ENCODE measurements at places on chromosomes 12 and 14.

DNA sequence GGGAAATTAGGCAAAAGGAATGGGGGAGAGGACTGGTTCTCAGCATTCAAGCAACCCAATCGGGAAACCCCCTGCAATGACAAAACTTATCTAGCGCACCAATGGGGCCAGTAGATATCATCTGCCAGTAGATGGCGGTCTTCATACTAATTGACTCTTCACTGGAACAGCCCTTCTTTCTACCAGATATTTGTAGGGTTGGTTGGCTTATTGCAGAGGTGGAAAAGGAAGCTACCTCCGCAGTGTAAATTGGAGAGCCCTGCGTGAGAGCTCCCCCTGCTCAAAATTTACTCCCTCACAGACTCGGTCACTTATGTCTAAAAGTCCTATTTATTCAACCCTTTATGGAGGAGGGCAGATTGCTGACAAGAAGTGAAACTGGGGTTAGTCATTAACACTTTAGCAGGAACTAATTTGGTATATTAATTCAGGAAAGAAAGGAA is 166.1 kb upstream of the CCND2 start:
- no peak for DNase-seq

DNA sequence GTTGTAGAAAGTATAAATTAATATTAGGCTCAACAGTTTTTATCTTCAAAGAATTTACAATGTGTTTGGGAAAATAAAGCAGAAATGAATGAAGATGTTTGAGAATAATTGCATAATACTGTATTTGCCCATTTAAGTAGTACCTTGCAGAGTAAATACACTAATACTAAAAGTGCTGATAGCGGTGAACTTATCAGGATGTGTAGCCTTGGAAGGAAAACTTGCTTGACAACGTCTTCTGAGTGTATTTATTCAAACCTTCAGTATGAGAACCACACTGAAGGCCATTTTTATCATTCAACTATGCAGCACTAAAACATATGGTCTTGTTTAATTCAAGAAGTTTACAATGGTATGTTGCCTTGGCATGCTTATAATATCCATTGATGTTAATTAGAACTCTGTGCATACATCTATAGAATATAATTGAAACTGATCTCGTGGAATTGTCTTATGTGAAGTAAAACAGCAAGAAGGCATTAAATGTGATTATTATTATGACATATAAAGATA is 41.3 kb downstream of the MSRB3 start:
- no peak for DNase-seq

GRCh38 chr12:50581226-50582184 is 76.7 kb downstream of the DIP2B start:
- no peak for DNase-seq

GRCh38 chr12:53480491-53481442 is 18.5 kb downstream of the MAP3K12 start:
- no peak for DNase-seq

- DNase-seq, result no peak
Observed at GRCh38 chr14:54830650-54831049, 72.0 kb downstream of the GCH1 start.

GRCh38 chr14:53953002-53953827 is 3.4 kb downstream of the BMP4 start:
- no peak for DNase-seq

- DNase-seq, result no peak
Observed at GRCh38 chr14:96805956-96806355, 8.8 kb downstream of the VRK1 start.

DNA sequence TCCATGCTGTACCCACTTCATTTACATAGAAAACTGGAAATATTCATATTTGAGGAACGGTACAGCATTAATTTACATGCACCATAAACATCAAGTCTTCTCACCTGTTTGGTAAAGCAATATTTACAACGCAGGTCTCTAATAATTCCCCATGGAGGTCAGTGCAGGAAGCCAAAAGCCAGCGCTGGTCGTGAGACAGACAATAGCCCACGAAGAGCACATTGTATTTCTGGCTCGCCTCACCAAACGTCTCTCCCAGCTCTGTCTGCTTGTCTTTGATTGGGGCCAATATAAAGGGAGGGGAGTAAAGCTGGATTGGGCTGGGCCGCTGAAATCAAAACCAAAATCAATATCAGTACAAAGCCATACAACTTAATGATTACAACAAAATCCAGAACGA is 302.1 kb downstream of the MED13L start:
- DNase-seq, result no peak

DNA sequence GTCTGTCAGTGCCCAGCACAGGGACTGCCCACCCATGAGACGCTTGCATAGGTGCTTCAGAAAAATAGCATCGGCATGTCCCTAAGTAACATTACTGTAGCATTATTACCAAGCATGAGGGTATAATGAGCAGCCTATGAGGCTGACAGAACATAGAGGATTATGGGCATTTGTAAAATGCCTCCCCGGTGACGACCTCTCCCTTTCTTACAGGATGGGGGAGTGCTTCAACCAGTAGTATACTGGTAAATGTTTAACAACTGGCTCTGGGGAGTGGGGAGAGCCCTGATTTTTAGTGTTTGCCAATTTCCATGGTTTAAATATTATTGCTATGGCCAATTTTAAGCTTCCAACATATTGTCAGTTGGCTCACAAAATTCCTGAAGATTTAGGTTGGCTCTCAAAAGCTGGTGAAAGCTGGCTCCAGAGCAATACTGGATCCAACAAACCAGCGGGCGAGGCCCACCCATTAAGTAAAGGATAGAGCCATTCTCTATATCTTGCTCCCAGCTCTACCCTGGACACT is 104.5 kb downstream of the ETNK1 start:
- DNase-seq, result peak; percentile 1

DNA sequence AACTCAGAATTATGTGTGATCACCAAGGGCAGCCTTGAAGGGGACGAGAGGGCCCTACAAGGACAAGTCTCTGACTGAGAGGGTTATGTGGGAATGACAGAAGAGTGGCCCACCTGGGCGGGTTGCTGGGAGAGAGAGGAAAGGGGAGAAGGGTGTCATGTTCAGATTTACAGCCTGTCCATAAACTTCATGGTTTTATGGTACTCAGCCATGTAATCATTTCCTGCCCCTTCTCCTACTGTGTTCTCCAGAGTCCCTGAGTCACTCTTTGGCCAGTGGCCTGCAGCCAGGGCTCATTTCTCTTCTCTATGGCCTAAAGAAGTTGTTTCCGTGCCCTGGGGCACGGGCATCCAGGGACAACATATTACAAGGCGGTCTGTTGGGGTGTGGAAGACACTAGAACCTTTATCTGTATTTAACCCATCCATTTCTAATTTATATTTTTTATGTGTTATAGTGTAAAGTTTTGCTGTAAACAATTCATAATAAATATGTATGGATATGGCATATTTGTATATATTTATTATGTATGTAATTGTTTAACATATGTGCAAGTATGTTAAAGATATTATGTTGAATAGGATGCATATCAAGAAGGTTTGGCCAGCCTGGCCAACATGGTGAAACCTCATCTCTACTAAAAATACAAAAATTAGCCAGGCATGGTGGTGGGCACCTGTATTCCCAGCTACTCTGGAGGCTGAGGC is 26.9 kb downstream of the DDX47 start:
- no peak for DNase-seq

DNA sequence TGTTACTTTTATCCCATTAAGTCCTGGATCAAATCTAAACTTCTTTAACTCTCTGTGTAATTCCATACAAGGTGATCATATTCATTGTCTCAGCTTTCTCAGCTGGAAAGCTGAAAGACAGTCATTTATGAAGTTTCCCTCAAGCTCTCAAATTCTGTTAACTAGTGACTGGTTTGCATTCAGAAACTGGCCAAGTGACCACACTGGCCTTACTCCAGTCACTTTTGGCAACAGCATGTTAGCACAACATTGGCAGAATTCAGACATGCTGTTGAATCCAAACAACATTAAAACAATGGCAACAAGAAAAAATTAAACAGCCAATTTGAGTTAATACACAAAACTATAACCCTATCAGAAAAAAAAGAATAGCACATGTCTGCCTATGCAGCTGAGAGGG is 343.3 kb downstream of the MDGA2 start:
- no peak for DNase-seq

DNA sequence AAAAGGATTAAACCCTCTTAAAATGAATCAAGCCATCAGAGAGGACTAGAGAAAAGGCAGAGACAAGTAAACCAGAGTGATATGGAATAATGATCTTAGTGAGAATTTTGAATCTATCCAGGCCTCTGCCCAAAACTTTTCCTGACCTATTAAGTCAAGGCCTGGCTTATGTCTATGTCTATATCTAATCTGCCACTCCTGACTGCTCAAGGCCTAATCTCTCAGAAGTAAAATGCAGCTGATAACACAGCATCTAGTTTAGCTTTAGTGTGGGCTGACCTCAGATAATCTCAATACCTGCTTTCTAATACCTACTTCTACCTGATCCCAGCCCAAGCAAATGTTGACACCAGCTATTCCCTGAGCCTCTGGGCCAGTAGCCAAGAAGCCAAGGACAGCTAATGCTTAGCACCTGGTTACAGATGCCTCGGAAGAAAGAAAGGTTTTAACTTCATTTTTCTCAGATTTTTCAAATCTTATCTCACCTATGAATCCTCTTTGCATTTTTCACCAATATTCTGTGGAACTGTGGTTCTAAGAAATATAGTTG is 1472.5 kb upstream of the SEL1L start:
- no peak for DNase-seq

GRCh38 chr12:83843541-83843940 is 1069.1 kb downstream of the SLC6A15 start:
- no peak for DNase-seq

- DNase-seq, result no peak
Observed at GRCh38 chr12:1994429-1995143, 9.7 kb downstream of the DCP1B start.

GRCh38 chr14:67833403-67833802 is 13.8 kb downstream of the RAD51B start:
- DNase-seq, result no peak

DNA sequence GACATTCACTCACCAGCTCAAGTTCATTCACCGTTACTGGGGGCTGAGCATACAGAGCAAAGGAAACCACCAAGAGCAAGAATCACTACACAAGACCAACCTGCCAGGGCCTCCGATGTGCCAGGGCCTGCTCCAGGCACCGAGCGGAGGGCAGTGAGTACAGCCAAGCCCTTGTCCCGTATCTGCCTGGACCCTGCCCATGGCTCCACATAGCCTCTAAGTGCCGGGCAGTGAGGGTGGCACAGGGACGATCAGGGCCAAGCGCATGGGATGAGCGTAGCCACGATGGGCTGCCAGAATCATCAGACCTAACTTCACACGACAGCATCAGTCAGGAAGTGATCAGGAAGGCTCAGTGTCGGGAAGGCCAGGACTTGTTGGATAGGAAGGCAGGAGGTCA is 199.6 kb downstream of the BCL11B start:
- DNase-seq, result no peak

DNA sequence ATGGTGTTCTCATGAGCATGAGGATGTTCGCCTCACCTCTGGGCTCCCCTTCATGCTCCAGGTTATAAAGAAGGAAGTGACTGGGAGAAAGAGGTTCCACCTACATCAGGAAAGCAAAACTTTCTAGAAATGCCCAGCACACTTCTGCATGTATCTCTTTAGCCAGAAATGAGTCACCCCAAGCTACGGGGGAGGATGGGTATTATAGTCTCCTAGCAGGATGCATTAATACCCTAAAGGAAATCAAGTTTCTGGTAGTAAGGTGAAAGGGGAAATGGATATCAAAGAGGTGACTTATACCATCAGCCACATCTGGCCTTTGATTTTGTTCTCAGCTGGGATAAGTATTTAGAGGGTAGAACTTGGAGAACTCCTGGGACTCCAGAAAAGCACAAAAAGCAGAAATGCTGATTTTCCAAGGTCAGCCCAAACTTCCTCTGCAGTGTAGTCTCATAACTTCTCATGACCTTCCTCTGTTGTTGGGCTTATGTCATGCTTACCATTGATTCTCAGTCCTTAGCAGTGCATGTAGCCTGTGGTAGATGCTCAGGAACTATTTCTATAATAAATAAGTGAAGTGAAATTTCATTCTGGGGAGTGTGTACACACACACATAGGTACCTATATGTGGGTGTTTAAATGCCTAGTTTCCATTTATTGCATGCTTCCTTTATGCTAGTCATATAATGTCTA is 209.4 kb upstream of the CRY1 start:
- DNase-seq, result no peak

DNA sequence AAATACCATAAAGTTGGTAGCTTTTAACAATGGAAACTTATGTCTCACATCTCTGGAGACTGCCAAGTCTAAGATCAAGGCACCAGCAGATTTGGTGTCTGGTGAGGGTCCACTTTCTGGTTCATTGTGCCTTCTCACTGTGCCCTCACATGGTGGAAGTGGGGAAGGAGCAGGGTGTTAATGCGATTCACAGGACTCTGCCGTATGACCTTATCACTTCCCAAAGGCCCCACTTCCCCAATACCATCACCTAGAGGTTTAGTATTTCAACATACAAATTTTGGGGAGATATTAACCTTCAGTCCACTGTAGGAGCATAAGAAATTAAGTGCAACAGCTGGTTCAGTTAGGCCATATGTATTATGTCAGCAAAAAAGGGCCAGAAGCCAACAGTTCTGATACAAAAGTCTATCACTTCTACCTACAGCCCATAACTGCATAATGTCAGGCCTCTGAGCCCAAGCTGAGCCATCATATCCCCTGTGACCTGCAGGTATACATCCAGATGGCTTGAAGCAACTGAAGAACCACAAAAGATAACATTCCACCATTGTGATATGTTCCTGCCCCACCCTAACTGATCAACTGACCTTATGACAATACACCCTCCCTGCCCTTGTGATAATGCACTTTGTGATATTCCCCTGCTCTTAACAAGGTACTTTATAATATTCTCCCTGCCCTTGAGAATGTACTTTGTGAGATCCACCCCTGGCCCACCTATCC is 24.7 kb downstream of the DDHD1 start:
- no peak for DNase-seq

DNA sequence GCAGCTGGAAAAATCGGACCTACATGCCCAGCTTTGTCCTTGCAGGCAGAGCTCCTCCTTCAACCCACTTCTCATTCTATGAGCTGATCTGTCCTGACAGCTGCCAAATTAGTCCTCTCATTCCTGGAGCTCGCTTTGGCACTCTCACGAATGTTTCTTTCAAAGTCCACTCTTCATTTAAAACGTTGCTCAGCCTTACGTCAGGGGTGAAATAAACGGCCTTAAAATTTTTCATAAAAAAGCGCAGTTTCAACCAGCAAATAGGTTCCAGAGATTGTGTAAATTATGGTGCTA is 120.9 kb upstream of the HIF1A start:
- DNase-seq, result no peak

GRCh38 chr12:80627782-80628181 is 79.7 kb upstream of the MYF6 start:
- no peak for DNase-seq

GRCh38 chr14:76894308-76894707 is 68.1 kb downstream of the LRRC74A start:
- no peak for DNase-seq

Data from GOT3 (cell line).